Stimulated activated CD8-positive, alpha-beta memory T cell treated with anti-CD3 and anti-CD28 coated beads, Interleukin-7, amount 100 ng/mL, for 48 hours (primary cell): ENCODE measurements at places on chromosomes 2 and 18.

DNA sequence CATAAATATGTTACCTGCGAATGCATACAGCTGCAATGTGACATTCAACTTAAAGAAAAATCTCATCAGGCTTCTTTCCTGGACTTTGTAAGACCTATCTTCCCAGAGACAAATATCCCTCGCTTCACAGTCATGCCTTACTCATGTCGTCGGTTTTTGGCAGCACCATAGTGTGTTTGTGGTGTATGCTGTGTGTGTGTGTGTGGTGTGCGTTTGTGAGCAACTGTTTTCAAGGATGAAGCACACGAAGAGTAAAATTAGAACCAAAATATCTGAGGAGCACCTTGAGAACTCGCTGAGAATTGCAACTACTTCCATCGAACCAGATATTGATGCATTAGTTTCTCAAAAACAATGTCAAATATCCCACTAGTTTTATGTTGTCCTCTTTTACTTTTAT is 56.9 kb downstream of the ASB1 start:
- no peak for DNase-seq

DNA sequence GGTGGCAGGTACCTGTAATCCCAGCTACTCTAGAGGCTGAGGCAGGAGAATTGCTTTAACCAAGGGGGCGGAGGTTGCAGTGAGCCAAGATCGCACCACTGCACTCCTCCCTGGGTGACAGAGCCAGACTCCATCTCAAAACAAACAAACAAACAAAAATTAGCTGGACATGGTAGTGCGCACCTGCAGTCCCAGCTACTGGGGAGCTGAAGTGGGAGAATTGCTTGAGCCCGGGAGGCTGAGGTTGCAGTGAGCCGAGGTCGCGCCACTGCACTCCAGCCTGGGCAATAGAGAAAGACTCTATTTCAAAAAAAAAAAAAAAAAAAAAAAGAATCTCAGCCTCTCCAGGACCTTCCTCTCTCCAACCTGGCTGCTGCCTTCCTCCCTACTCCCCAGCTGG is 20.1 kb downstream of the SRSF7 start:
- DNase-seq = no peak

GRCh38 chr18:50775207-50775606 is 44.6 kb downstream of the MRO start:
- DNase-seq = no peak

- no peak for DNase-seq
These were observed 482.3 kb downstream of the TNS1 start for GRCh38 chr2:217520356-217521010.

GRCh38 chr2:110829413-110830146 is 97.2 kb downstream of the ACOXL start:
- no peak for DNase-seq

- DNase-seq = no peak
These were observed 128.0 kb downstream of the EPHA4 start for GRCh38 chr2:221444106-221444505.

- no peak for DNase-seq
These were observed 32.2 kb downstream of the MAIP1 start for GRCh38 chr2:199987586-199987985.

DNA sequence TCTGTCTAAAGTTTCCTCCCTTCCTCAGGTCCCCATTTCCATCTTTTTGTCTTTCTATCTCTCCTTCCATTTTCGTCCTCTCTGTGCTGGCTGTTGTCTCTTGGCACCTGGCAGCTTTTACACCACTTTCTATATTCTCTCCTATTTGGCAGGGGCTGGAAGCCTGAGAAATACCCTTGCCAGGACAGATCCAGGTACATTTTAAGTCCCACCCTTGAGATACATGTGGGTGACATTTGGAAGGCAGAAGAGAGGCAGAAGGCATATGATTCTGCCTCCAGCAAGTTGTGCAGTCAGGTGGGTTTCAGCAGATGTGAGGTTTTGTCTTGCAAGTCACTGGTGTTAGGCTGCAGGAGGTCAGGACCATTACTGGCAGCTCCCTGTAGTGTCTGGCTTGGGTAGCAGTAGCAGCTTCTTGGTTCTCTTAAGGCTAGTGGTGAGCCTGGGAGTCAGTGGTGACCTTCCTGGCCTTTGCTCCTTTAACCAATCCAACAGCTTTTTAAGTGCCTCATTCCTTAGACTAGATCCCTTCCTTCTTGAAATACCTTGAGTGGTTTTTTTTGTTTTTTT is 90.1 kb downstream of the CAPN13 start:
- DNase-seq = no peak

DNA sequence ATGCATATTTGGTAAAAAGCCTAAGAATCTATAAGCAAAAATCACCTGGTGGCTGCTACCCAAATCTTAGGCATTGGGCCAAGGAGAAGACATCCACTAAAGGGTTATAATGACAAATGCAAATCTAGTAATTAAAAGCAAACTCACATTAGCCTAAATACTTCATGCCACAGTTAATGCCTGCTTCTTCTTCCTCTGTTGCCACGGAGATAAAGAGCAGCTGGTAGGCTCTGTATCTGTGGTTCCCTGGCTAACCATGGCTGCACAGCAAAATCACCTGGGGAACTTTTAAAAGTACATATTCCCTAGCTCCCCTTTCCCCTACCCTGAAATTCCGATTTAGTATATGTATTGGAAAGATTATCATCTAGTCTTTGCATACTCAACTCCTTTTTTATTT is 114.3 kb downstream of the LNPK start:
- DNase-seq = no peak

DNA sequence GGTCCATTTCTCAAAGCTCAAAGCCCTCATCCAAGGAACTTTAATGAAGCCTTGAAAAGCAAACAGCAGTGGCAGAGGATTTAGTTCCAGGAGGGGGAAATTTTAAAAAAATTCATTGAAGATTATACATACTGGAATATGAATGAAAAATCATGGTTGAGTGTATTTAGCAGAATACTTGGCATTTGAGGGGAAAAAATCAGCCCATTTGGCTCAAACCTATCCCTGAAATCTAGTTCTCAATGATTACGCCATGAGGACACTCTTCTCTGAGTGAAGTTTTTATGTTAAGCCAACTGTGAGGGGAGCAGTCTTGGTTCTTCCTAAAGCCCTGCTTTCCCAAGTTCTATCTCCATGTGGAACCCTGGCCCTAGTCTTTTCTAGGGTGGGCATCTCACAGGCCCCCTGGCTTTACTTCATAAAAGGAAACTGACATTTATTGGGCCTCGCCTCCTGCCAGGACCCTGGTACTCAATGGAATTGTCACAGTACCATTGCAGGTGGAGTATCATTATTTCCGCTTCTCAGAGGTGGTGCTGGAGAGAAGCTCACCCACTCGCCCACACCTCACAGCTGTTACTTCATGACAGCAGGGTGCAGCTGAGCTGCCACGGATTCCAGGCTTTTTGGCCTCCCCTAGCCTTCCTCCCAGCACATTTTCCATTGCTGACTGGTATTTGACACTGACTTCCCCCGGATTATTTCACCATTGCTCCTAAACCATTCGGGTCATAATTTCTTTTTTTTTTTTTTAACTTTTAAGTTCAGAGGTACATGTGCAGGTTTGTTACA is 56.8 kb downstream of the NXPH2 start:
- DNase-seq = no peak

GRCh38 chr18:23487738-23488570 is 15.4 kb upstream of the RMC1 start:
- no peak for DNase-seq

GRCh38 chr2:55869637-55870325 is 53.8 kb downstream of the EFEMP1 start:
- no peak for DNase-seq

- DNase-seq = no peak
These were observed 15.7 kb downstream of the PRELID3A start for GRCh38 chr18:12423393-12423792.

DNA sequence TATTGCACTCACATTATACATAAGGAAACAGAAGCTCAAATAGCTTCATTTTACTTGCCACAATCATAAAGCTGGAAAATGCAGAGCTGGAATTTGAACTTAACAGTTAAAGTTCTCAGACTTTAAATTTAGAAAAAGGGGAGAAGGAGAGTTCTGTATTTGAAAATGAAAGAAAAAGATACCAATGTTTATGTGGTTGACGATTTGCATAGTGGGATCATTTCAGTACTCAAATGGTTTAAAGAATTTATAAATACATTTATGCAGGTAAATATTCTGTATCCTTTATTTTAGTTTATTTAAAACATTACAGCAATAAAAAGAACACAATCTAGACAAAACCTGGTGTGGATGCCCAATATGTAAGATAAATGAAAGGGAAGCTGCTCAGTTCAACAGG is 25.5 kb upstream of the STAT4 start:
- no peak for DNase-seq

DNA sequence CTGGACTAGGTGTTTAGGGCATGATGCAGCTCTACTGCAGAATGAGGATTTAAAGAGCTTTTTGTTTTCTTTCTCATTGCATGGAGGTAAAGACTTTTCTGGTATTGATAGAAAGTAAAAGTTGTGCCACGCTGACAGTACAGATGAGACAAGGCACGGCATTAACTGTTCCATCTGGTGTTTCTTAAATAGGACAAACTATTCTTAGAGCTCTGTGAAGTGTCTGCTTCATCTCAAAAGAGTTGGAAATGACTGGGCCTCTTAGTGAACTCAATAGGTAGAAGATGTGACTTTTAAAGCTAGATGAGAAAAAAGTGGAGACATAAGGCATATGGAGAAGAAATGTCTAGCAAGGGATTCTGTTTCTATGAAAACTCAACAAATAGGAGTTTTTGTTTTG is 321.8 kb downstream of the RPRM start:
- no peak for DNase-seq
